ENCODE measurements at places on chromosomes 16 and 17.

- DNase-seq, result no peak
Measured at GRCh38 chr17:31724619-31725018, 134.4 kb downstream of the COPRS start.

GRCh38 chr17:1583556-1583955 lies 21.0 kb upstream of the PITPNA start:
- DNase-seq, result no peak

GRCh38 chr17:40474419-40475002 lies 26.9 kb downstream of the TNS4 start:
- DNase-seq, result no peak

GRCh38 chr17:3683054-3683511 lies 12.9 kb downstream of the P2RX5 start:
- DNase-seq, result no peak

- DNase-seq, result peak; percentile 82
Measured at GRCh38 chr17:48025040-48025903, 12.3 kb downstream of the COPZ2 start.

- DNase-seq, result no peak
Measured at GRCh38 chr16:23679274-23679985, 741 bp downstream of the PLK1 start.

DNA sequence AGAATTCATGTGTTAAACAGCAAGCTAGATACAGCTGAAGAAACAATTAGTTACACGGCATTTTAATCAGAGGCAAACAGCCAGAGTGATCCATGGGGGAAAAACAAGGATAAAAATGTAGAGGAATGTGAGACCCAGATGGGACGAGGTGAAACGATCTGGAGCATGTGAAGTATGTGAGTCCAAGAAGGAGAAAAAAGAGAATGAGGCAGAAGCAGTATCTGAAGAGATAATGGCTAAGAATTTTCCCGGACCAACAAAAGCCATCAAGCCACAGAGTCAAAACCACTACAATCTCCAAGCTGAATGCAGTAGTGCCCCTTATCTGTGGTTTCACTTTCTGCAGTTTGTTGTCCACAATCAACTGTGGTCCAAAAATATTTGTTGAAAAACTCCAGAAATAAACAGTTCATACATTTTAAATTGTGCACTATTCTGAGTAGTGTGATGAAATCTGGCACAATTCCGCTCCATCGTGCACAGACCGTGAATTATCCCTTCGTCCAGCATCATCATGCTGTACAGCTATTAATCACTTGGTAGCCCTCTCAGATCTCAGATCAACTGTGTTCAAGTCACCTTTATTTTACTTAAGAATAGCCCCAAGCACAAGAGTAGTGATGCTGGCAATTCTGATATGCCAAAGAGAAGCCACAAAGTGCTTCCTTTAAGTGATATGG lies 18.8 kb downstream of the MYH10 start:
- peak; percentile 43 for DNase-seq
